ENCODE measurements at places on chromosomes 4 and X.

DNA sequence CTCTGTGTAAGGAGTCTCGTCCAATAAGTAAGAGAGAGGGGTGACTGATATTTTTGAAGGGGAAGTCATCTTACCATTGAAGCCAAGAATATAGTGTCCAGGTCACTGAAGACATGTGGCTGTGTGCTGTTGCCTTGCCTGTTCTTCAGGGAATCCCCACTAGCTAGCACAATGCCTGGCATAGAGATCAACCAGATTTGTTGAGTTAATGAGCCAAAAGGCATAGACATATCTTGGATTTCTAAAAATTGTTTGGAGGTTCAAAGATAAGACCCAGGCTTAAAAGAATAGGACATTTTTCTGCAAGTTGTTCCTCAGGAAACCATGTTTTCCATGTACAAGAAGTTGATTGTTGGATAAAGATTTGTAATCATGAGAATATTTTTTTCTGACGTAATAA is 119.3 kb upstream of the DKK2 start:
- no peak for DNase-seq

DNA sequence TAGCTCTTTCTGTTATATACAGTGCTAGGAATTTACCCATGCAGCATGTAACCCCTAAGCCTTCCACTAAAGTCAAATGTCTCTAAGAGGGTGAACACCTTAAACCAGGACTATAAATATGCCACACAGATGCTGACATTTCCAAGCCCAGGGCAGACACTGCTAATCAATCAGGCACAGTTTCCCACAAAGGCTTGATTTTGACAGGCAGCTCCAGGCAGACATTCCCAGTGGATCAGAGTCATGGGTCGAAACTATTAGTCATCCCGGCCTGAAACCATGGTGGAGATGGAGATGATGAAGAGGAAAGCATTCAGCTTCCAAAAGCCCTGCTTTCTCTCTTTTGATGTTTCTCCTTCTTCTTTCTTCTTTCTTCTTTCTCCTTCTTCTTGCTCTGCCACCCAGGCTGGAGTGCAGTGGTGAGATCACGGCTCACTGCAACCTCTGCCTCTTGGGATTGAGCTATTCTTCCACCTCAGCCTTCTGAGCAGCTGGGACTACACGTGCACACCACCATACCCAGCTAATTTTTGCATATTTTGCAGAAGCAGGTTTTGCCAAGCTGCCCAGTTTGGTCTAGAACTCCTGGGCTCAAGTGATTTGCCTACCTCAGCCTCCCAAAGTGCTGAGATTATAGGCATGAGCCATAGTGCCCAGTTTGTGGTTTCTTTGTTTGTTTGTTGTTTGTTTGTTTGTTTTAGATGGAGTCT is 21.0 kb upstream of the SORCS2 start:
- DNase-seq = no peak

GRCh38 chr4:62015043-62015739 is 815.1 kb downstream of the ADGRL3 start:
- no peak for DNase-seq

GRCh38 chr4:157095716-157096115 is 19.8 kb downstream of the GLRB start:
- no peak for DNase-seq

GRCh38 chr4:819401-820229 is 6.3 kb downstream of the CPLX1 start:
- no peak for DNase-seq
